Suppressor macrophage treated with lipopolysaccharide for 1 hour (primary cell): ENCODE measurements at places on chromosomes 3 and 15.
A peak's percentile ranks its signal among the peaks of the same experiment; 100 is the strongest.

DNA sequence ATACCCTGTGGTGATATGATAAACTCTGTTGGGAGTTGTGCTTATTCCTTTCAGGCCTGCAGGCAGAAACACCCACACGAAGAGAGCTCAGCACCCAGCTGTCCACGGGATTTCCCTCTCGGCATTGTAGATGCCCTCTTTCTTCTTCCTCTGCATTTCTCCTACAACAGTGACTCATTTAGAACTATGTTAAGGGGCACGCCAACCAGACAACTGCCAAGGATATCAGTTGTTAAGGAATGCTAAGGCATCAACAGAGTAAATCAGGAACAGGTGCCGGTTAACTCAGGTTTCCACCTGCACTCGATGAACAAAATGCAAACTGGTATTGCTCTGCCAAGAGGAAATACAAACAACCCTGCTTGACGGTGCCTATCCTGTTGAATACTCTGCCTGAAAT is 270.0 kb upstream of the PEX5L start:
- no peak for DNase-seq

DNA sequence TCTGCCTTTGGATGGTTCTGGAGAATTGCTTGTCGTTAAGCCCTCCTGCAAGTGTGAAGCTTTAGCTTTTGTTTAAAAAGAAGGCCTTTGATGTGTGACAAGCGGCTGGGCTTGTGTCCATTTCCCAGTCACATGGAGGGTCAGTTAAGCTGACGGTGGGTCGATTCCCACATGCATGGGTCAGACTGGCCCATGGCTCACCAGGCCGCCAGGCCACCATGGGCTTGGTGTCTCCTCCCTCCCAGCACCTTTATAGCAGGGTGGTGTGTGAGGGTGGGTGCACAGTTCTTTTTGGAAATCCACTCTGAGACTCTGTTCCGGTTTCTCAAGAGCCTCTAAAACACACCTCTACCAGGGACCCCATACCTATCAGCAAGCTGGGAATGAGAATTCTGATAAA is 67.2 kb downstream of the SCN5A start:
- DNase-seq = no peak

GRCh38 chr3:149174901-149175300 is 45.5 kb downstream of the HPS3 start:
- no peak for DNase-seq

DNA sequence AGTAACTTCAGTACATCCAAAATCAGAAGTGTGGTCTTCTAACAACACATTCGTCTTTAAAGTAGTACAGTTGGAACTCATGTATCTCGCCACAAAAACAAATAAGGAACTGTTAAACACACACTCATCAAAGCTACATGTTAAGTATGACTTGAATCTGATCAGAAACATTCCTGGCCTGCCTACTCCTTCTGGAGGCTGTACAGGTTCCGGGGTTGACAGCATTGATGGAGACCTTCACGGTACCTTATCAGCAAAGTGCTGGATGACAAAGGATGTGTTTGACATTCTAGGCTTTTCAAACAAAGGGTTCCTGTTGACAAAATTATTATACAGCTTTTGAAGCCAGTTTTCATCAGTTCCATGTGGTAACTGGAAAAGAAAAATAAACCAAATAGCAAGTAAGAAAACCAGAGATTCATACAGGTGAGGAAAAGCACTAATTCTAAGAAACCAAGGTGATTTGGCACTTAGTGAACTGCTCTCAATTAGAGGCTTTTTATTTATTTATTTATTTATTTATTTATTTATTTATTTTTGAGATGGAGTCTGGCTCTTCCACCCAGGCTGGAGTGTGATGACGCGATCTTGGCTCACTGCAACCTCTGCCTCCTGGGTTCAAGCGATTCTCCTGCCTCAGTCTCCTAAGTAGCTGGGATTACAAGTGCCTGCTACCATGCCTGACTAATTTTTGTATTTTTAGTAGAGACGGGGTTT is 44.3 kb downstream of the MYO5C start:
- DNase-seq = no peak

- DNase-seq = peak; percentile 66
Measured at GRCh38 chr3:9915254-9916141, 1.4 kb upstream of the IL17RC start.

- no peak for DNase-seq
Measured at GRCh38 chr3:40185029-40185695, 124.3 kb upstream of the EIF1B start.

DNA sequence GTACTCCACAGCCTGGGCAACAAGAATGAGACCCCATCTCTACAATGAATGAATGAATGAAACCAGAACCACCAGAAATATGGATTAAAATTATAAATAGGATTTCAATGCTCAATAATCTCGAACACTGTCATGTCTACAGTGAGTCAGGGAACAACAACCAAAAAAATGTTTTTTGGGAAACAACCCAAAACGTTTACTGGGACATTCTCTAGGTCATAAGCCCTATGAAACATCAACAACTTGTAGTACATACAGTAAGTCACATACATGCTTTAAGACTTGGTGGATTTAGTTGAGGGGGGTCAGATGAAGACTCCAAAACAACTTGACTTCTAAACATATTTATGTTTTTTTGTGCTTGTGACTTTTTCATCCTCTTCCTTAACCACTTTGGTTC is 511.2 kb downstream of the FOXP1 start:
- DNase-seq = no peak

GRCh38 chr3:43747641-43748040 is 56.9 kb downstream of the ABHD5 start:
- no peak for DNase-seq

GRCh38 chr3:188416041-188416440 is 262.1 kb downstream of the LPP start:
- DNase-seq = no peak

GRCh38 chr3:143119974-143120715 is 574 bp downstream of the CHST2 start:
- peak; percentile 36 for DNase-seq

DNA sequence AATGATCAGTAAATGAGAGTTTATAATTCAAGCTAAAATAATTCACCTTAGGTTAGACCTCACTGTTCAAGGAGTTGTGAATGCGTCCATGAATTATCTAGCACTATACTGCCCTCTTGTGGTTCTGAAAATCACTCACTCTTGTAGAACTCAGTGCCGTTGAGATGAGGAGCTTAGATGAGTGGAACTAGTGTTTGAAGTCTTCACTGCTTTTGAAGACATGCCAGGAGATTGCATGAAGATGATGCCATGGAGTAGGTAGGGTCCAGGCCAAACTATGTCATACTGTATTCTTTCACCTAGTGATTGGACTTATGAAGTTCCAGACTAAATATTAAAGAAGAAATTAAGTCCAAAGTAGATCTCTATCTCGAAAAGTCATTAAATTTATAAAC is 28.8 kb downstream of the LYSMD4 start:
- peak; percentile 93 for DNase-seq

DNA sequence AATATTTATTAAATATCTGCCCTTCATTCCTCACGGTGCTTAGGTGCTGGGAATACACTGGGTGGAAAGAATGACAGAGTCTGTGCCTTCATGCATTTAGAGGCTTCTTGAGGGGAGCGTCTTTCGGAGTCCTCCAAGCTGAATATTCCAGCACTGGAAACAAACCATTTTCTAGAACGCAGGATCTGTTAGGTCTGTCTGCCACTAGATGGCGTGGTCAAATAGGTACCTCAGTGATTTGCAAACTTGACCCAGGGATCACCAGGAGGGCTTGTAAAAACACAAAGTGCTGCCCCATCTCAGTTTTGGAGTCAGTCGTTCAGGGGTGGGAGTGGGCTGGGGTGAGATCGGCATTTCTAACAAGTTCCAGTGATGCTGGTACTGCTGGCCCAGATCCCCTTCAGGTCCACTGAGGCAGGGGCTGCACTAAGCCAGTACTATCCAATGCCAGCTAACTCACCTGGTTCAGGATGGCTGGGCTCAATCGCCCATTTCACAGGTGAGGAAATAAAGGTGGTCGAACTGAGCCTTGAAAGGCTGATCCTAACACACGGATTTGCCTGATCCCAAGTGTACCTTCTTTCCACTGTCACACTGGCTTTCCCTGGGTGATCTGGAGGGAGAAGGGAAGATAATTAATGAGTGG is 14.8 kb downstream of the ARNT2 start:
- DNase-seq = peak; percentile 69

GRCh38 chr15:41661518-41662225 is 1.5 kb downstream of the MGA start:
- peak; percentile 87 for DNase-seq

DNA sequence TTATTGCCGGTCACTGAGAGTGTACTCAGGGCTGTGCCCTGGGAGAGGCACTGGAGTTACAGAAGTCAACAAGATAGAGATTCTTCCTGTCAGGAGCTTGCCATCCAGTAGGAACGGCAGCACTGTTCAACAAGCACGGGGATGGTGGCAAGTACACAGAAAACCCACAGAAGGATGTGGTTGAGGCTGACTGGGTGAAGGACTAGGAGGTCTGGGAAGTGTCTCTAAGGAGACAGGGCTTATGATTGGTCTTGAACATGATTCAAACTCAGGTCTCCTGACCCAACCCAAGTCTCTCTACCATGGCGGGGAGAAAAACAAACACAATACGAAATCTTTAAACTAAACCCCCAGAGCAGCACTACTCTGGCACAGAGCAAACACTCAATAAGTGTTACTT is 37.6 kb downstream of the ERICH6 start:
- DNase-seq = no peak

GRCh38 chr3:11661052-11661656 is 17.4 kb upstream of the VGLL4 start:
- DNase-seq = no peak

DNA sequence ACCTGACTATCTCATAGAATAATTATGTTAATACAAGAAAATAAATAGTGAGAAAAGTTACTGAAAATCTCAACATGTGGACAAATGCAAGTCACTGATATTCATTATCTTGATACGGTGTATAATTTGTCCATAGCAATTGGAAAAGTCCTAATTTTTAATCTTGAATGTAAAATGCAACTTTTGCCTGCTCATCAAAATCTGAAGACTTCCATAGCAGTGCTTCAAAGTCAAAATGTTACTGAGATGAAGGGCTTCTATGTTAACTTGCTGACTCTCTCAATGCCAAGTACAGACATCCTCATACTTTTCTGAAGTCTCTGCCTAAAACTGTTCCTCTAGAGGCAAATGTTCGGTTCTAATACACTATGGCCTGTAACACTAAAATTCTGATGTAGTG is 1300.1 kb upstream of the EPHA6 start:
- DNase-seq = no peak

DNA sequence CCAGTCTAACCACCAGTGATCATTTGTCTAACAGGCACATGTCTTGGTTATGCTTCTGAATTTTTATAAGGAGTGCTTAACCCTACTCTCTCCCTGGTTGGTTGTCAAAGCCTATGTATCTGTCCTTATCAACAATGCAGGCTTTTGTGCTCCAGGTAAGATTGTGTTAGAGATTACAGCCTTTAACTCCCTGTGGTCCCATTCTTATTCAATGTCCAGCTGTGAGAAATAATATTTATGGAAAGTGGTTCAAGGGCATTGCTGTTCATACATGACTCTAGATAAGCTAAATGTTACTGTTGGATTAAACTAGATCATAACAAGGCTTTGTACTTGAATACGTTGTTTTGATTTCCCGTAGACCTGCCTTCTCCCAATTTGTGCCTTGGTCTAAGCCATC is 146.1 kb upstream of the TSC22D2 start:
- no peak for DNase-seq

DNA sequence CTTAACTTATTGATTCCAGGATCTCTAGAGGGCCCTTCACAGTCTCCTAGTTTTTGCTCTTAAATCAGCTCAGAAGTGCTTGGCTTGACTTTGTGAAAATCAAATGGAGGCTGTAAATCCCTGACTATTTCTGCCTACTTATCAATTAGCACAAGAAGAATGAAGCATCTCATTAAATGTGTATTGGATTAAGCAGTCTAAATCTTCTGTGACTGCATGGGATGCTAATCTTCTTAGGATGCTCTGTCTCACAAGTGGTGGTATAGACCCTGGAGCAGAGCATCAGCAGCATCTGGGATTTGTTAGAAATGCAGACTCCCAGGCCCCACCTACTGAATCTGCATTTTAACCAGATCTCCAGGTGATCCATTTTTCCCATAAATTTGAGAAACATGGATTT is 488.7 kb downstream of the AGBL1 start:
- DNase-seq = no peak

GRCh38 chr15:32844118-32844711 is 126.4 kb downstream of the GREM1 start:
- peak; percentile 52 for DNase-seq
